Activated CD8-positive, alpha-beta memory T cell treated with anti-CD3 and anti-CD28 coated beads for 1 hour (primary cell): ENCODE measurements at places on chromosomes 6 and 20.

DNA sequence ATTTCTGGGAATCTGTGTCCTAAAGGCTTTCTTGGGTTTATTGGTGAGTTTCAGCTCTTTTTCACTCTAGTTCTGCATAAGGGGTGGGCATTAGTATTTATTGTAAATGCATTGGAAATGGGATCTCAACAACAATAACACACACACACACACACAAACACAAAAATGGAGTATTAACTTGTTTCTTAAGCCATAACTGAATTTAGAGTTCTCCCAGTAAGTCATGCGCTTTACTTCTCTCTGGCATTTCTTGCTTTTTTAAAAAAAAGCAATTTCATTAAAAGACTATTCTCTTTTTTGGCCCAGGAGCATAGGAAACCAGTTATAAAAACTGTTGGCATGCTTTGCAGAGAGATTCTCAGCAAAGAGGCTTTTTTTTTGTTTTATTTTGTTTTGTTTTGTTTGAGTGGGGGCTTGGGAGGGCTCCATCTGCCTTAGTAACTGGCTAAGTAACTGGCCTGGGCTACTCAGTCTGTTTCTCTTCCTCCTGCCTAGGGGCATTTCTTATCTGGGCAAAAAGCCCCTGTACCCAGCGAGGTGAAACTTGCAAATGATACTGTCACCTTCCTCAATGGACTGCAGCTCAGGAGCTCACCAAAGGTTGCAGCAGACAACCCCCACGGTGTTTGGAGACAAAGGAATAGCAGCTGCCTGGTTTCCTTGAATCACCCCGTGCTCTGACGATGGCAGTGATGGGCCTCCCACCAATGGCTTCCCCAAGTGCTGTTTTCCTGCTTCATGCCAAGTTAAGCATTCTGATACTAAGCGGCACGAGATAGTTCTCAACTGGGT, 128.5 kb downstream of the BCAS1 start:
- no peak for DNase-seq

GRCh38 chr20:54194724-54195438, 13.0 kb upstream of the PFDN4 start:
- DNase-seq, result no peak

DNA sequence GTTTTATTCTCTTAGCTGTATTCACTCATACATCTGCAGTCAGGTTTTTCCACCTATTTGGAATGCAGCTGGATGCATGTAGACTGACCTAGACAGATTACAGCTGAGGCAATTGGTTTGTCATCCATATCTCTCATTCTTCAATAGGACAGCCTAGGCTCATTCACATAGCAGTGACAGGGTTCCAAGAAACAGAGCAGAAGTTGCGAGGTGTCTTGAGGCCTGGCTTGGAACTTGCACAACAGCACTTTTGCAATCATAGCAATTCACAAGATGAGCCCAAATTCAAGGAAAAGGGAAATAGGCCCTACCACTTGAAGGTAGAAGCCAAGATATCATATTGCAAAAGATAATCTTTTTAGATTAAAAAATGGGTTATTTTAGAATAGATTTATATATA, 508.9 kb upstream of the JAG1 start:
- no peak for DNase-seq

DNA sequence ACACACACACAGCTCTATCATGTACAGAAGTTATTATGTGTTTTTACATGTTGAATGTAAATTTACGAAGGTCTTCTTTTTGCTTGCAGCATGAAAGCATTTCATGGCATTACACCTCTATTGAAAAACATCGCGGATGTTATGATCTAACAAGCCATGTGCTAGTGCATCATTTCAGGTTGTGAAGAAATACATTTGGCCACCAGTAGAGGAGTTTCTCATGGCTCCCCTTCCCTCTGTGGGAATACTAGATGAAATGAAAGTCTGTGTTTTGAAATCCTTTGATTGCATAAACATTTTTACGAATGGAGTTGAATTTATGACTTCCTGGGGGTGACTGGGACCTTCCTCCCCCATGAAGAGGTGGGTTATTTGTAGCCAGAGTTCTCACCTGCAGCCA, 17.7 kb downstream of the MAS1 start:
- DNase-seq, result no peak

DNA sequence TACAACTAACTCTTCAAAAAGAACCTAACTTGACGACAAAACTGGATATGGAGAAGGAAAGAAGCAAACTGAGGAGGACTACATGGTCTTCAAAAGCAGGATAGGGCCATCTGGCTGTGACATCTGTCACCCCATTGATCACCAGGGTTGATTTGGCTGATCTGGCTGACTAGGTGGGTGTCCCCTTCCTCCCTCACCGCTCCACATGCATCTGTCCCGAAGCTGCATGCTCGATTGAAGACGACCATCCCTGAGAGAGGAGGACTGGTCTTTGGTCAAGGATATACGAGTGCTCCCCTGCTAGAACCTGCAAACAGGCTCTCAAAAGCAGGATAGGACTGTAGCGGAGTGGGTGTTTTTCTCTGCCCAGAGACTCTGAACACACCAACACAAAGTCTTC, 21.7 kb downstream of the CPNE1 start:
- DNase-seq, result no peak
